Epithelial cell of umbilical artery (primary cell): ENCODE measurements at places on chromosomes 1 and 21. TPM values are rescaled to one million over a fixed set of nuclear protein-coding genes. Genes with fewer than 3 reads are reported as not detected.

Gene ELOVL1
- 41.9 and 53.0 TPM in 2 replicates for total RNA-seq

Gene OR2T11
- total RNA-seq: not detected in 2 replicates

Gene STIL
- total RNA-seq: 6.8 and 11.2 TPM in 2 replicates

Gene CD48
- not detected in 2 replicates for total RNA-seq

Gene KCNC4
- 1.6 and 4.1 TPM in 2 replicates for total RNA-seq

Gene HORMAD1
- total RNA-seq: 0.32 TPM in 1 of 2 replicates, not detected in the other

Gene SLC30A10
- not detected in 2 replicates for total RNA-seq

Gene FCRL4
- not detected in 2 replicates for total RNA-seq

Gene KRTAP13-2
- total RNA-seq: not detected in 2 replicates

Gene GBP4
- total RNA-seq: 3.6 and 13.2 TPM in 2 replicates

Gene TSPAN2
- total RNA-seq: 2.6 and 3.6 TPM in 2 replicates

Gene VWA5B1
- not detected in 2 replicates for total RNA-seq

Gene ZFP69B
- 3.2 and 3.6 TPM in 2 replicates for total RNA-seq

Gene INKA2
- total RNA-seq: 1.9 and 2.4 TPM in 2 replicates

Gene AMY1A
- not detected in 2 replicates for total RNA-seq

Gene TNNT2
- total RNA-seq: not detected in 2 replicates

Gene TNFAIP8L2
- total RNA-seq: not detected in 2 replicates

Gene SLC6A17
- under 0.01 TPM in 1 of 2 replicates, not detected in the other for total RNA-seq

Gene SIM2
- total RNA-seq: 0.15 and 0.32 TPM in 2 replicates

Gene NPPB
- not detected in 2 replicates for total RNA-seq

Gene TCHH
- total RNA-seq: not detected in 2 replicates

Gene KRTAP25-1
- not detected in 2 replicates for total RNA-seq

Gene LHX4
- total RNA-seq: not detected in 2 replicates

Gene DMRTA2
- not detected in 2 replicates for total RNA-seq

Gene CHAF1B
- 3.6 and 5.2 TPM in 2 replicates for total RNA-seq
